ENCODE measurements at places on chromosomes 3 and 15.

DNA sequence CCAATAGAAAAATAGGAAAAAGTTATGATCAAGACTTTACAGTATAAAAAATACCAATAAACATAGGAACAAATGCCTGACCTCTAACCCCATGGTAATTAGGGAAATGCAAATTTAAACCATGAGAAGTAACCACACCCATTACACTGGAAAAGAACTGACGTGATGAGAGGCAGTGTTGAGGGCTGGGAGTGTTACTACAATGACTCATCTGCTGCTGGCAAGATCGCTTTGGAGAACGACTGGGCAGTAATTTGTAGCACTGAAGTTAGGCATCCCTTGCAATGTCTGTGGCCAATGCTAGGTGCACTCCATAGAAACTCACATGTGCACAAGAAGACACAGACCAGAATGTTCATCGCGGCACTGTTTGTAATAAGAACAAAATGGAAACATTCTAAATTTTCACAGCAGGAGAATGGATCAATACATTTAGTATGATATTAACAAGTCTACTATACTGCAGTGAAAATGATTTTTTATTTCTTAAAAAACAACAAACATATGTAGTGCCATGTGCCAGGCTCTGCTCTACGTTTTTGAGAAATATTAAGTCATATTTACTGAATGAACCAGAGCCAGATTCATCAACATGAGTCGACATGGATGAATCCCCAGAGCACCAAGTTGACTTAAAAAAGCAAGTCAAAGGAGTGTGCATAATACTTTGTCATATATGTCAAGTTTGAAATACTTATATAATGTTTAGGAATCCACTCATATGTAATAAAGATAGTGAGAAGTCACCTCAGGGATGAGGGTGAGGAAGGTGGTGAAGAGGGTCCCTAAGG, 37.6 kb upstream of the EPHB3 start:
- DNase-seq = no peak

DNA sequence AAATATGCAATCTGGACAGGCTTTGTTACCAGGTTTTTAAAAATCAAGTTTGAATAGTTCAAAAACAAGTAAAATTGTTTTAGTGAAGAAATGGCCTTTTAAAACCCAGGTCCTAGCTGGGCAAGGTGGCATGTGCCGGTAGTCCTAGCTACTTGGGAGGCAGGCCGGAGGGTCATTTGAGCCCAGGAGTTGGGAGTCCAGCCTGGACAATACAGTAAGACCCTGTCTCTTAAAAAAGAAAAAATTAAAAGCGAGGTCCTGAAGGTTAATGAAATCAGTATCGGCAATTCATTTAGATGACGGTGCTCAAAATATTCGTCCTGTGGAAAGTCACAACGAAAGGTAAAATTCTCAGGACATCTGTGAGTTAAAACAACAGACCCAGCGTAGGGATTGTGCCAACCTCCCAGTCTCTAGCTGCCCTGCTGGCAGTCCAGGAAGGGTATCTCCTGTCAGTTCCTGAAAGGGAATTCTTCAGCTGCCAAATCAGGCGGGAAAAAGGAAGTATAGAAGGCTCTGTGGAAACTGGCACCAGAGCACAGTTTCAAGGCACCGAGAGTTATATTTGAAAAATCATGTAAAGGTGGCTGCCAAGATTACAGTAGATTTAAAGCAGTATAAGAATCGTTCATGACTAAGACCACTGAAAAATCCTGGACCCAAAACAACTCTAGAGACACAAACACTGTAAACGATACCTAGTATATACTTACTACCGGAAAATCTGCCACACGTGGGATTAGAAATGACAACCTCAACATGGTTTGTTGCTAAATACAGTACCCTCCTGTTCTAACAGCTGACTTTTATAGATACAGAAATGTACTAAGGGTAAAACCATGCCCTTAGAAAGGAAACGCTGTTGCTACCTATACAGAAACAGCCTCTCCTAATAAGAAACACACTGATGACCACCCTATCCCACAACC, 1.2 kb upstream of the ABHD17C start:
- DNase-seq = no peak

GRCh38 chr3:38133557-38134405, 3.1 kb downstream of the ACAA1 start:
- no peak for DNase-seq

DNA sequence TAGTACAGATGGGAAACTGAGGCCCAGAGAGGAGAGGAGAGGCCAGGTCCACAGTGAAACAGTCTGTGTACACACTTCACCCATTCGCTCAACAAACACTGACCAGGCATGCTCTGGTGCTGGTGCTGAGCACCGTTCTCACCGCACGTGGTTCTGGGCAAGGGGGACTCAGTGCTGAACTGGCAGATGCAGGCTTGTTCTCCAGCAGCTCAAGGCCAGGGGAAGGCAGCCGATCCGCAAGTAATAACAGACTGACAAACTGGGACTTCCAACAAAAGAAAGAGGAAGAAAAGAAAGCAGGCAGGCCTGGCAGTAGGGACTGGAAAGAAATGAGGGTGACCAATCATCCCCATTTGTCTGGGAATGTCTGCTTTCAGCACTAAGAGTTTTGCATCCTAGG, 25.6 kb upstream of the LINGO1 start:
- no peak for DNase-seq

- no peak for DNase-seq
Measured at GRCh38 chr15:72907733-72908132, 124.2 kb upstream of the ADPGK start.

GRCh38 chr3:62019906-62020305, 353.4 kb downstream of the FEZF2 start:
- no peak for DNase-seq

DNA sequence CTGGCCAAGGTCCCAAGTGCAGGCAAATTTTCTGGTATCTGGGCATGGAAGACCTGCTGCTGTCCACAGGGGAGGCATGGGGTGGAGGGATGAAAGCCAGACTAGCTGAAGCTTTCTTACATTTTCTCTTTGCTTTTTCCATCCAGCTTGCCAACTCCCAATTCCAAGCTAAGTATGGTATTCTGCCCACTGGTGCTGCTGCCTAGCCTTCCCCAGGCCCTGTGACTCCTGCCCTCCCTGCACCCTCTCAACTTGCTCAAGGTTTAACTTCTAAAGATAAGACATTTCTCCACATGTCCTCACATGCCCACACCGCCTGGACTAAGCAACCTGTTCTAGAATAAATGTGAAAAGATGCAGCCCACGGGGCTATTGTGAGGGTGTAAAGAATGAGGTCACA, 59.5 kb upstream of the HACD2 start:
- DNase-seq = no peak

Measured in stimulated activated CD4-positive, alpha-beta T cell treated with anti-CD3 and anti-CD28 coated beads, Interleukin-1b, Interleukin-23, amount 100 ng/mL, for 4 hours (primary cell).